ENCODE measurements at places on chromosomes 7 and 10.

DNA sequence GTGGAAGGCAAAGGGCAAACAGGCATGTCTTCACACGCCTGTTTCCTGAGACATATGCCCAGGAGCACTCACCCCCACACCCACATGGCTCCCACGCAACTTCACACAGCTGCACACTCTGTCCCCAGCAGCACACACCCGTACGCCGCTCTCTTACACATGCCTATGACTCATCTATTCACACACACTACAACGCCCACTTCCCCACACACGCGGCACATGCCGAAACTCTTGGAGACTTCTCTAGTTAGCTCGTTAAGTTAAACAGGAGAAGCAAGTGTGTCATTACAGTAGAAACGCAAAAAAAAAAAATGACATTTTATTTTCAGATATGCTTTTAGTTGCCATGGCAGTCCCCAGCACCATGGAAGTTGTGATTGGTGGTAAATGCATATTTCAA is 6.7 kb downstream of the CALN1 start:
- DNase-seq = no peak

GRCh38 chr7:133575726-133576440 is 323.0 kb downstream of the EXOC4 start:
- DNase-seq = no peak

- no peak for DNase-seq
Observed at GRCh38 chr7:52184006-52184703, 851.3 kb upstream of the POM121L12 start.

GRCh38 chr7:141945356-141945755 is 1.4 kb downstream of the CLEC5A start:
- no peak for DNase-seq

GRCh38 chr7:11584406-11585031 is 247.5 kb downstream of the THSD7A start:
- no peak for DNase-seq

DNA sequence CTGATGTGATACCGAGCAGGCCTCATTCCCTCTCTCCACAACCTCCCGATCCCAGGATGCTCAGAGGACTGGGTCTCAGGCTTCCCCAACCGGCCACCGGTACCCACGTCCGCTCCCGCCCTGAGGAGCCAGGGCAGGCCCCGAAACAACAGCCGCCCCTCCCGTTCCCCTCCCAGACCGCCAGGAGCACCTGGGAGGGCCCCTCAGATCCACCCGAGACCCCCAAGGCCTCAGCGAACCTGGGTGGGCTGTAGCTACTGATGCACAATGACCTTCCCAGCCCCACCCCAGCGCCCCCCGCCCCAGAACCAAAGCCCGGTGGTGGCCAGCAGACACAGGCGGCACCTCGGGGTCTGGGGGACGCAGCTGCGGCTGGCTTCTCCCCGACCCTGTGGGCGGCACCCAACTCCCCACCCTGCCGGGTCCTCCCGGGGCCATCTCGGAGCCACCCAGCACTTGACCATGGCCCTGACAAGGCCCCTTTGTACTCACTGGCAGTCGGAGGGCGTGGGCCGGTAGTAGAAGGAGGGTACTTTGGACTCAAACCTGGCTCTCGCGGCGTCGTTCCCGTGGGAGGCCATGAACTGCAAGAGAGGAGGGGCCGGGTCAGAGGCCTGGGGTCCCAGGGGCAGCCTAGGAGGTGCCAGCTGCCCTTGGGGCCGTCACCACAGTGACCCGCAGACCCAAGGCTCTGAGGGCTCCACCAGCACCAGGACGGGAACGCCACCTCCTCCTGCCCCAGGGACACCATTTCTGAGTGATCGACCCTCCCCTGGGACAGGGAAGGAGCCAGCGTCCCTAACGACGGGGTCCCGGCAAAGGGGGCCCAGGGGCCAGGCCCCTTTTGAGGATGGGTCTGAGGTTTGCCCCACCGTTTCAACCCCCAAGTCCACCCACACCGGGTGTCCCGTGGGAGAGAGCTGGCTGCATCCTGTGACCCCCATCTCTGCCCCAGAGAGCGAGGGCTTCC is 28.1 kb downstream of the ADAP1 start:
- DNase-seq = no peak

DNA sequence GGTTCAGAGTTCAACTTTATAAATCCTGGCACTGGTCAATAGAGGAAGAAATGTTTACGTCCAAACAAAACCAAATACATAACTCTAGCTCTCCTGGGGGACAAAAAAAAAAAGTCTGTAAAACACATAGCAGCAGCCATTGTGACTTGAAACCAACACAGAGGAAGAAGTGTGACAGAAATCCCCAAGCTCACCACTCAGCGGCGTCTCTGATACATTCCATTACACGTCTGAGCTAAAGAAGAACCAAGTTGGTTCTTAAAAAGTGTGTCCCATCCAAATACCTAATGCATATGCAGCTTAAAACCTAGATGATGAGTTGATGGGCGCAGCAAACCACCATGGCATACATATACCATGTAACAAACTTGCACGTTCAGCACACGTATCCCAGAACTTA is 58.3 kb upstream of the NANOS1 start:
- DNase-seq = no peak

- DNase-seq = no peak
Observed at GRCh38 chr10:3710764-3711163, 74.2 kb downstream of the KLF6 start.

DNA sequence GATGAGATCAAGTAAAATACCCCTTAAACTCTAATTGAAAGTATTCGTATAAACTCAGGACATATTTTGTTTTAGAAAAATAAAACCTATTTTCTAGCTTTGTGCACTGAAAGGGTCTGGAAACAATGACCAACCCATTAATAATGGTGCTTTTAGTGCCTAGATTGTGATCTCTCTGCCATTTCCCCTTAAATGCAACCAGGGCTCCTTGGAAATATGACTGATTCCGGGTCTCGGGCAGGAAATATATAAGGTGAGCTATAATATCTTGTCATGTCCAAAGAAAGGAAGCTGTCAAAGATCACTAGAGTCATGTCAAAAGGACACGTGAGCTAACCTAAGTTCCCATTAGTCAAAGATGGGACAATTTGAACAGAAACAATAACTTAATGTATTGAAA is 12.4 kb upstream of the ADAM12 start:
- DNase-seq = no peak

- no peak for DNase-seq
Observed at GRCh38 chr10:104664205-104664604, 23.1 kb downstream of the SORCS3 start.

GRCh38 chr7:42570944-42571343 is 333.9 kb upstream of the GLI3 start:
- DNase-seq = no peak

GRCh38 chr7:40301486-40302068 is 166.8 kb downstream of the SUGCT start:
- no peak for DNase-seq

- DNase-seq = no peak
Observed at GRCh38 chr10:9999627-10000026, 1018.0 kb upstream of the CELF2 start.

DNA sequence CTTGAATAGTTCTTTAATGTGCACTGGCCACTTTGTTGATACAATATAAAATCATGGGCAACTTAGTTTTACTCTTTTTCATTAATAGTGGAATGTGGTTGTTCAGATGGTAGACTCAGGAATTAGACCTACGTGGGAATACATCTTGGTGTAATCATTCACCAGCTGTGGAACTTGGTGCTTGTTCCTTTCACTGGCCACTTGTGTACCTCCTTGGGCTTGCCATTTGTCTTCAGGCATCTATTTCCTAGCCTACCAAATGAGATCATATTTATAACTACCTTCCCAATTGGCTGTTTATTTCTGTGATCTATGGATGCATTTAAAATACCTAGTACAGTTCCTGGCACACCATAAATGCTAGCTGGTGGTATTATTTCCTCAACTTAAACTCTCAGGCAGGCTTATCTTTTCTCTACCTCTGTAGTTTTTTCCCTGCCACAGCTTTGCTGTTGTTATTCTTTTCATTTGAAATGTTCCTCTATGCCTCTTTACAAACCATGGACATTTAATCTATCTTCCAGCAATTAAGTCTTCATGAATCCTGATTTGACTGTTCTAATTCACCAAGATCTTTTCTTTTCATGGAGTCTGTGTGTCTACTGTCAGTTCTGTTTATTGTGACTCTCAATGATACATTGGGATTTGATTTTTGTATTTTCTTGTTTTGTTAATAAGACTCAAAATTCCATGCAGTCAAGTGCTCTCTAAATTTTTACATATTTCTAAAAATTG is 113.0 kb downstream of the ADAM22 start:
- no peak for DNase-seq

- no peak for DNase-seq
Observed at GRCh38 chr7:16739863-16740622, 13.5 kb upstream of the TSPAN13 start.

- DNase-seq = peak; percentile 59
Observed at GRCh38 chr10:100510533-100511308, 8.9 kb downstream of the SEC31B start.

- DNase-seq = no peak
Observed at GRCh38 chr7:40570223-40570622, 435.4 kb downstream of the SUGCT start.

GRCh38 chr7:93987297-93987696 is 16.9 kb downstream of the BET1 start:
- DNase-seq = no peak

- no peak for DNase-seq
Observed at GRCh38 chr7:30412782-30413504, 65.6 kb downstream of the NOD1 start.

DNA sequence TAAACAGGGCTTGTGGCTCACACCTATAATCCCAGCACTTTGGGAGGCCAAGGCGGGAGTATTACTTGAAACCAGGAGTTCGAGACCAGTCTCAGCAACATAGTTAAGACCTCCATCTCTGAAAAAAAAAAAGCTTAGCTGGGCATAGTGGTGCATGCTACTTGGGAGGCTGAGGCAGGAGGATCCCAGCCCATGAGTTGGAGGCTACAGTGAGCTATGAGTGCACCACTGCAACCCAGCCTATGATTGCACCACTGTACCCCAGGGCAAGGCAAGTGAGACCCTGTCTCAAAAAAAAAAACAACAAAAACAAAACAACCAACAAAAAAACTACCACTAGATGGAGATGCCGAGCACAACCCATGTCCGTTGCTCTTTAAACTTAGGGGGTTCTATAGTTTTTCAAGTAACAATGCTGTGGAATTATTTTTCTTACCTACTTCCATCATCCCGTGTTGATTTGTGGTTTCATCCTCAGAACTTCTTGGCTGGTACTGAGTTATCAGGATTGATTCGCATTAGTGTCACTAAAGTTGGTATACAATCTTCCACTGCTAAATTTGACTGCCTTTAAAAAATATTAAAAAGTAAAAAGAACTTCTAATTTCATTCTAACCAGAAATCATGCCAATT is 12.2 kb upstream of the REPIN1 start:
- no peak for DNase-seq

- no peak for DNase-seq
Observed at GRCh38 chr7:92645114-92646061, 55.2 kb upstream of the FAM133B start.

- no peak for DNase-seq
Observed at GRCh38 chr7:149004405-149005370, 23.6 kb downstream of the PDIA4 start.

DNA sequence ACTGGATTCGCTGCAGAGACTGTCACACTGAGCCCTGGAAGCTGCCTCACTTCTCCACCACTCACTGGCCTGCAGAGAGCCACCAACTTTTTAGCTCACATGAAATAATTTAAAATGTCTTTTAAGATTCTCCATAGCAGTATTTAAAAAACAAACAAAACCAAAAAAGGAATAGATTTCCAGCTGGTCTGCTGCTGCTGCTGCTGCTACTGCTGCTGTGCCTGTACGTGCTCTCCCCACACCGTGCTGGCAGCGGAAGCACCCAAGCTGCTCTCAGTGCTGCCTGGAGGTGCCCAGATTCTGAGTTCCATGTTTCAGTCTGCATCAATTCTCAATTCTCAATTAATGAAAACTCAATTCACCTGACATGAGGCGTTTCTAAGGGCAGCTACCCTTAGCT is 146.0 kb downstream of the USP6NL start:
- DNase-seq = no peak

- DNase-seq = no peak
Observed at GRCh38 chr10:12417331-12417730, 68.0 kb downstream of the CAMK1D start.

- no peak for DNase-seq
Observed at GRCh38 chr7:116159711-116160110, 50.6 kb upstream of the TES start.

DNA sequence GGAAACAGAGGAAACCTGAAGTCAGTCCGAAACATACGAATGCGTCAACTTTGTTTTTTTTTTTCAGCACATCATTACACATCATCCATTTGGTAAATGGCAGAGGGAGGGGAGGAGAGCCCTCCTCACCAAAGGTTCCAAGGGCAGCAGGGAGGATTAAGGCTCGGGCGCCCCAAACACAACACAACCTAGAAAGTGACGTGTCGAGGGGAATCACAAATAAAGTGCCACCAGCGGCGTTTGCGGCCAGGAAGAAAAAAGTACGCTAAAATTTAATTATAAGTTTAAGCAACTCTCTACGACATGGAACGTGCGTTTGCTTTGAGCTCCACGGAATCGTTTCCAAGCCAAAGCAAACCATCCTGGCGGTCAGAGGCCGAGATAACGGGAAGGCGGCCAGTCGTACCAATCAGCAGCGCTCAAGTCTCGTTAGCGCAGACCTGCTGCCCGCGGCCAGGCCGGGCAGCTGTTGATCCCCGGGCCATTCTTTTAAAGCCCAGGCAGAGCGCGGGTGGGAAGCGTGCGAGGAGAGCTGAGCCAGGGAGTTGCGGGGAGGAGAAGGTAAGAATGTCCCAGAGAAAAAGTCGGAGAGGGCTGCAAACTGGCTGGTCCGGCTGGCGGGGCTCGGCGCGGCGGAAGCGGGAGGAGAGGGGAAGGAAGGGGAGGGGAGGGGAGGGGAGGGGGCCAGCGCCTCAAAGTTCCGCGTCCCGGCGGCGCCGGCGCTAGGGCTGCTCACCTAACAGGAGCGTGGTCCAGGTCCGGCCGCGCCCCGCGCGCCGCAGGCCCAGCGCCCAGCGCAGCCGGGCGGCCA is 719 bp downstream of the DPY19L1 start:
- DNase-seq = peak; percentile 2

Measured in stimulated activated CD4-positive, alpha-beta T cell treated with anti-CD3 and anti-CD28 coated beads, Interleukin-15, amount 100 ng/mL, for 48 hours (primary cell).